GM19239 (cell line): ENCODE measurements at places on chromosomes 7 and 10.
A peak's percentile ranks its signal among the peaks of the same experiment; 100 is the strongest.

DNA sequence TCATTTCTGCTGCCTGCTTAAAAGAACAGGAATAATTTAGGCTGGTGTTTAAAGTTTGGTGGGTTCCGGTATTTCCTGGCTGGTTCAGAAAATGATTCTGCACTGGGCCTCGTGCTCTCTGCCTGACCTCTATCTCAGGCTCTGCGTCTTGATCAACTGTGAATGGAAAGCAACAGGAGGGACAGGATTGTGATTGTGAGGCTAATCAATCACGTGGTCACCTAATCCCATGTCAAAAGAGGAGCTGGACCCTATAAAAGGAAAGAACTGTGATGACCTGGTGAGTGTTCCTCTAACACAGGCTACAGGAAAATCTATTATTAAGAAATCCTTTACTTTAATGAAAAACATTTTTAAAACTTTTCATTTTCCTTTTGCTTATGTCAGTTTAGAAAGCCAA, at the start of gene DHX32:
Gene DHX32, minus strand, starts transcription at position 101 of the 400 bp plus-strand sequence. CDS start 468 bp downstream, outside the sequence.
- no peak for DNase-seq

GRCh38 chr10:69318867-69319727, 40.8 kb downstream of the HK1 start:
- peak; percentile 29 for DNase-seq

- DNase-seq, result no peak
These were observed 23.9 kb downstream of the DRGX start for GRCh38 chr10:49371967-49372366.

- no peak for DNase-seq
These were observed 330.8 kb downstream of the PCDH15 start for GRCh38 chr10:54470324-54470631.

DNA sequence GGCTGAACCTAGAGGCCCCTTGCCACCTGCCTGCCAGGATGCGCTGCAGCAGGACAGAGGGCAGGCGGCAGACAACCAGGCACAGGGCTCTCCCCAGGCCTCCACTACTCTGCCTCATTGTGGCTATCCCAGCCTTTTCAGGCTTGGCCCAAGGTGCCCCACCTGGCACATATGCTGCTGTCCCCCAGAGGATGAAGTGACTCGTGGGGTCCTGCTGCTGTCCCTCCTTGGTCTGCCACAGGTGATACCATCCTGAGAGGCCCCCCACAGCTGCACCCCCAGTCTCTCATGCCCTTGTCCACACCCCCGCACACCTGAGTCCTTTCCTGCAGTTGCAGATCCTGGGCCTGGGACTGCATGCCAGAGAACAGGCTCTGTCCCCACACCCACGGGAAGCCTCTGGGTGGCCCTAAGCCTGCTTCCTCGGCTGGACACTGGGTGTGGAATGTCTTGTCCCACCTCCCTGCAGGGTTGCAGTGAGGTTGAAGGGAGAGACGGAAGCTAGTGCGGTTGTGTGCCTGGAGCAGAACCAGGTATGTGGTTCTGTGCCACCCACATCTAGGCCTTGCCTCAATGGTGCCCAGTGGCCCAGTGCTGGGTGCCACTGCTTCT, 55.3 kb downstream of the RASGEF1A start:
- no peak for DNase-seq

- DNase-seq, result no peak
These were observed 68.5 kb downstream of the MAP3K8 start for GRCh38 chr10:30502266-30503060.

GRCh38 chr10:105063796-105064195, 422.7 kb downstream of the SORCS3 start:
- peak; percentile 10 for DNase-seq

GRCh38 chr10:128483216-128483615, 357.0 kb upstream of the MKI67 start:
- DNase-seq, result no peak

GRCh38 chr7:82128546-82128945, 315.0 kb downstream of the CACNA2D1 start:
- no peak for DNase-seq

DNA sequence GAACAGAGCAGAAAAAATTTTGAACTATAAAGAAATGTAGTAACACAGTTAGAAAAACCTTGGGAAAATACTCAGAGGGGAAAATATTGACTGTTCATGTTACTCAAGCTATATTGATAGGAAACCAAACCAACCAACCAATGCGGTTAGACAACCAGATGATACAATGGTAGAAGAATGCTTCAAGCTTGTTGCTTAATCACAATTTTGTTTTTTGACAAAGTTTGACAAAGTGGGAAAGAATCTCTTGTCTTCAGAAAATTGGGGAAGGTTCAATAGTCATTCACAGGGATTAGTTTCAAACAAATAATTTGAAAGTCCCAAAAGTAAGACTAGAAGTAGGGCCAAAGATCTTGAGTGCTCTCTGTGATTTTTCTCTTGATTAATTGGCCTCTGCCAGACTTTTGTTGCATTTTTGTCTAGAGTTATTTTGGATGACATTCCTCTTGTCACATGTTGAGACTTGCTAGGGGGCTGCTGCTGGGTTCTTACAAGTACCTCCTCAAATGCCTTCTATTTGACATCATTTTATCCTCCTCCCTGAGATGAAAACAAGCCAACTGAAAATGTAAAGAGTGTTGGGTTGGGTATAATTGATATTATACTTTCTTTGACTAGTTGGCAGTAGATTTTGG, 233.1 kb upstream of the PHYHIPL start:
- no peak for DNase-seq

GRCh38 chr10:122020226-122020625, 31.3 kb downstream of the TACC2 start:
- no peak for DNase-seq

DNA sequence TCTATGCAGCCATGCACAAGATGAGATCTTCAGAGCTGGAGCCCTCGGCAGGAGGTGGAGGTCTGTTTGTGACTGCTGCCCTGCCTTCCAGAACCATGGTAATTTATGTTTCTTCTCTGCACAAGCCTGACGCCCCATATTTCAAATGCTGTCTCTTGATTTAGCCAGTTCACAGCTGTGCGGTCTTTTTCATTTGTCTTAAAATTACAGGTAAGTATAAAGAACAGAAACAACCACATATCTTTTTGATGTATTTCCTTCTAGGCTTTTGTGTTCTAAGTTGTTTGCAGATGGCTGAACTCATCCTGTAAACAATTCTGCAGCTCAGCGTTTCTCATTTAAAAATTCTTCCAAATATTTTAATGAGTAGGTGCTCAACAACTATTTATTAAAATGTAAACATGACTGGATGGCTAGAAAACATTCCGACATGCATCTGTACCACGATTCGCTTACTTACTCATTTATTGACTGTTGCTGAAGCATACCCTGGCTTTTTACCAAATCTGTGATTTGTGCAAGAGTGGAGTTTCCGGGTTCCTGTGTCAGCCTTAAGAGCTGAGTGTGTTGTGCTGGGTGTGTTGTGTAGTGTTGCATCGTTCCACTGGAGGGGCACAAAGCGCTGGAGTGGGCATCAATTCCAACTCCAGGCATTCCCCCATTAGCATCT, 58.9 kb downstream of the PIP4K2A start:
- DNase-seq, result no peak

DNA sequence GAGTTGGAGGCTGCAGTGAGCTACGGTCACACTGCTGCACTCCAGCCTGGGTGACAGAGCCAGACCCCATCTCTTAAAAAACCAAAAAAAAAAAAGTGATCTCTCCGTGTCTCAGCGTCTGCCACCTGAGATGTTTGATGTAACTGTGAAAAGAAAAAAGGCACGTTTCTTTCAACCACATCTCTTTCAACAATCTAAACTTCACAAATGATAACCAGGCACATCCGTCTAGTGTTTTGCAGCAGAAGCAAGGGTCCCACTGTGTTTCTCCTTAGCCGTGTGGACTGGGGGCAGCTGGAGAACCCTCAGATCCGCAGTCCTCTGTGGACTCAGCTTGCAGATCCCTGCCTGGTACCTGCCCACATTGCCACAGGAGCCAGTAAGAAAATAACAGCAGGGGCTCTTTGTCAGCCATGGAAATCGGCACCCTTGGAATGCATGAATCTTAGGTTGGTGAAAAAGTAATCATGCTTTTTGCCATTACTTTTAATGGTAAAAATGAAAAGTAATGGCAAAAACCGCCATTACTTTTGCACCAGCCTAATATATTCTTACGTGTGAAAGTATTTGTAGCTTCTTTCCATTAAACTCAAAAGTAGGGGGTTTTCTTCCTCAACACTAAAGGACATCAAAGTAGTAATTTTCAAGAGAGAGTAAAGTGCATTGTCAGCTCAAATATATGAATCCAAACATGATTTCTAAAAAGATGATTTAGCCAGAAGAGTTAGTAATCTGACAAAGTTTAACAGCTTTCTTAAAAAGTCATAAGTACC, 276.5 kb downstream of the CCDC3 start:
- DNase-seq, result no peak

DNA sequence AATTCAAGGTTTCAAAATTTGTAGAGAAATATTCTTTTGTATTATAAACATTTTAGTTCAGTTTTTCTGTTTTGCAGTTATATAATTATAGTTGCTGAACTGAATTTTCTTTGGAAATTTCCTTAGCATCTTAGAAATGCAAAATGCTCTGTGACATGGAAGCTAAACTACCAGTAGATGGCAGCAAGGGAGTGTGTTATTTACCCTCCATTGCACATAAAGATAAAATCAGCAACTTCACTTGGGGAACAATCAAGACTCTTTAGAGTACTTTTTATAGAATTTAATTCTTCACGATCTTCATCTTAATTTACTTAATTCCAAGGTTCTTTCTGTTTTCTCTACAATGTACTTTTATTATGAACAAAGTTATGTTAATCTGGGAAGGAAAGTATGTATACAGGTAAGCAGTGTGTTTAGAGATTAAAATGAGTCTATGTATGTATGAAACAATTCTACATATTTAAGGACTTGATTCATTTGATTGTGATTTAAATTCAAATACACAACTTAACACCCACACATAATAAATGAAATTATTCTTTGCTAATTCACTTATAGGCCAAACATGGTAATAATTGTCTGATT, 404.2 kb downstream of the THSD7A start:
- DNase-seq, result peak; percentile 5

GRCh38 chr10:124995605-124996004, 53.7 kb downstream of the ZRANB1 start:
- no peak for DNase-seq
